ENCODE measurements at places on chromosomes 2 and 18.

GRCh38 chr2:77649856-77650255, 127.7 kb upstream of the LRRTM4 start:
- no peak for DNase-seq

- DNase-seq: no peak
Observed at GRCh38 chr2:176826984-176827668, 385.5 kb upstream of the HNRNPA3 start.

- DNase-seq: no peak
Observed at GRCh38 chr2:227411320-227411989, 23.7 kb upstream of the SCYGR1 start.

DNA sequence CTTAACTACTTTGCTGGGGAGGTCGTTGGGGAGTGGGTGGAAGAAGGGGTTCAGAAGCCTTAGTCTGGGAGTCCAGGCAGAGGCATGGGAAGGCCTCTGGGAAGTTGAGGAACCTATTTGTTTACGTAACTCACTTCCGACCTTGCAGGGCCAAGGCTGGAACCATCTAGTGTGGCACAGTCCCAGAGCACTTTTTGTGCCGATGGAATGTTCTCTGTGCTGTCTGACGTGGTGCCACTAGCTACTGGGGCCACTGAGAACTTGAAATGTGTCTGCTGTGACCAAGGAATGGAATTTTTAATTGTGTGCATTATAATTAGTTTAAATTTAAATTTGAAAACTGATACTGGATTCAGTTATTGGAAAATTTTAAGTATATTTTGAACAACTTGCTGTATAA, 139.7 kb downstream of the FAM161A start:
- no peak for DNase-seq

DNA sequence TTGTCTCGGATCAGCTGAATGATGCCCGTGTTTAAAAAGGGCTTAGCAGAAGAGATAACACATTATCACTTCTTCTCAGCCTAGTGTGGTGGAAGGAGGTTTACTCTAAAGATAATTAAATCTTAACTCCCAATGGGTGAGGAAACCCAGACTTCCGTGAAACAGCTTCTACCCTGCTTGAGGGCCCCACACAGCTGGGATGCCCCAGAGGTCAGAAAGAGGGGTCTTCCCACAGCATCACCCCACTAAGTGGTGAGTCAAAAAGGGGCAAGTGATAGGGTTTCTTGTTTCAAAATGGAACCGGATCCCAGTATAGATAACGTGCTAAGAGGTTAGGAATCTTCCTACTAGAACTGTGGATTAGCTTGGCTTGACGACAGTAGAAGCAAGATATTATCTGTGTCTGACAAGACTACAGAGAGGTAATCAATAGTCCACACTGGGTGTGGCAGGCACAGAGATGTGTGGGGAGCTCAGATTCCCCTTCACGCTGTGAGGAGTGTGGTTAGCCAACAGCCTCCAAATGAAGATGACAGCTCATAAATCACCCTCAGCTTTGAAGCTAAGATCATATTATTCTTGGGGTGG, 129.6 kb upstream of the COPS8 start:
- DNase-seq: no peak

DNA sequence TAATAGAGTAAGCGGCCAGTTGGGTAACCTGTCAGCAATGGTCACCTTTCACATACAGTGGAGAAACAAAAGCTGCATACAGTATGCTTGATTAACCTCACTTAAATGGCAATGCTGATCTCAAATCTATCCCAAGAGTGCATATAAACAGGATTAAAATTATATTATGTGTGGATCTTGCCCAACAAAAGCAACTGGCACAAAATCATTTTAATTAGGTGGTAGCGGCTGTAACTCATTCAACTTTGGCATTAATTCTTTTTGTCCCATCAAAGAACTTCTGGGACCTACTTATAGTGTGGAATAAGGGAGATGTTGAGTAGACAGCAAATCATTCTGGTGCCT, 167.8 kb upstream of the VRK2 start:
- no peak for DNase-seq

DNA sequence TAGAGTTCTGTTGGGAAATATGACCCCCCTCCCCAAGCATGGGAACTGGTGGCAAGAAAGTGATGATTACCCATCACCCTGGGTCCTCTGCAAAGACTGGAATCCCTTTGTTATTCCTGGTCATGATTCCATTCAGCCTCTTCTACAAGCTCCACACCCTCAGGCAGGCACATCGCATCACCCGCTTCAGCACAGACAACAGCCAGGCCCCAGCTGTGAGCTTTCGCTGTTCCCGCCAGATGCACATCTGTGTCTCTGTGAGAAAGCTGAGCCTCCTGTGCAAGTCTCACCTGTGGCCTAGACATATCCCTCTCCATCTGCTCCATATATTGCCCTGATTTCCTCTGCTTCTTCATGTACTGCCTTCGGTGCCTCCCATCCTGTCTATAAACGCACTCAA, 368.0 kb upstream of the RAB6C start:
- no peak for DNase-seq

GRCh38 chr2:145751629-145752028, 1231.7 kb upstream of the ZEB2 start:
- no peak for DNase-seq

DNA sequence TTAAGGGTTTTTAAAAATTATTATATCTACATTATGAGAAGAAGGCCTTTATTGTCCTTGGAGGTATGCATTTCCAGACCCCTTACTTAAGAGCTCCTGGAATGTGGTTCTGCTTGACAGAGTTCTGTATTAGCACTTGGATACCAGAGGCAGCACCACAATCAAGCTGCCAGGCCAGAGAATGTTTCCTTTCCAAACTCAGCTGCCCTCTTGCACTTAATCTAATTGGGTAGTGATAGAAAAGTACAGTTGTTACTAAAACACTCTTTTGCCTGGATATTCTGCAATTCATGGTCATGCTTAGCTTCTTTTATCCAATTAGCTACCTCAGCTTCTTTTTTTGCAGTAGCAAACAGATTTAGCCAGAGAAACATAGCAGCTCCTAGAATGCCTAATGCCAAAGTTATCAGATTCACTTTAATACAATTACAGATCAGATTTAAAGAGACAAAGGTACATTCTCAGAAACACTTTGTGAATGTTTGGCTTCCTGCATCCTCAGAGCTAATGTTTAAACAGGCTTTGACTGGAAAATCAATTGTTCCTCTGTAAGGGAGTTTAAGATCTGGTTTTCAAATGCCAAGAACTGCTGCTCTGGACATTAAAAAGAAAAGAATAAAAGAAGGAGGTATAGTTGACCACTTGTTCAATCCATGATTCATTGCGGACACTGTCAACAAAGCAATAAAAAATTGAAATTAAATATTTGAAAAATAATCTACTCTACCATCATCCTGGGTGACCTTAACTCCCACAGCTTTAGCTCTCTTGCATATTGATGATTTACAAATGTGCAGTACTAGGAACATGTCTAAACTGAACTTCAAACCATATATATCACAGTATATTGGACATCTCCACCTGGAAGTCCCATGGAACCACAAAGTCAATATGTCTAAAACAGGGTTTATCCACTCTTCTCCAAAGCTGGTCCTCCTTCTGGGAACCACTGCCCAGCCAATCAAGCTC, 12.8 kb downstream of the NOSTRIN start:
- DNase-seq: no peak

- DNase-seq: no peak
Observed at GRCh38 chr18:45634454-45634853, 19.2 kb downstream of the SLC14A2 start.

GRCh38 chr2:232829988-232830387, 40.1 kb upstream of the SNORC start:
- DNase-seq: no peak

DNA sequence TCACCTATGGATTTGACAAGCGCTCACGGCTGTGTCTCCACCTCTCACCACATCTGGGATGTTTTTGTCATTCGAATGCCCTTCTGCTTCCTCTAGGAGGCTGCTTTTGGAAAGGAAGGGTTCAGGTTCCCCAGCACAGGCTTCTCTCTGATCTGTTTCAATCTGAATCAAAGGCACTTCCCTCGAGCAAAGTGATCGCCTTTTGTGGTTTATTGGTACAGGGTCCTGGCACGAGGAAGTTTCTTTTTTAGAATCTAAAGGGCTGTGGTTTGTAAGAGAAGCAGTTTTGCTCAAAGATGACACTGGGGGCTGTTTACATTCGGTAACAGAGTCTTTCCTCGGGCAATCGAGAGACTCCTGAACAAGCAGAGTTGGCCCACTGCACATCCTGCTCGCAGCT, 145.0 kb downstream of the DAW1 start:
- DNase-seq: no peak

DNA sequence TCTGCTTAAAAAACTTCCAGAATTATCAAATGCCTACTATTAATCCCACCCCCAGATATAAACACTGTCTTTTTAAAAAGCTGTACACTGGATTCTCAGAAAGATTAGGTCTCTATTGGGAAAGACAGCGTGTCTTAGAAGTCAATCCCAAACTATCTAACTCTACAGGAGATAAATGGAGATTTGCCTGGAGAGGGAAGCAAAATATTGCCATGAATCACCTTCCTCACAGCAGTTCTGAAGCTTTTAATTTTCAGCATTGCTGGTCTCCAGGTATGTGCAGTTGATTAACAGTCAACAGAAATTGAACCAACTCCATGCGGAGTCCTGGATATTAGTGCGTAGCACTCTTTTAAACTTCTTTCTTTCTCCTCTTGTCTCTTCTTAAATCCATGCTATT, 122.2 kb downstream of the DSC3 start:
- DNase-seq: no peak

DNA sequence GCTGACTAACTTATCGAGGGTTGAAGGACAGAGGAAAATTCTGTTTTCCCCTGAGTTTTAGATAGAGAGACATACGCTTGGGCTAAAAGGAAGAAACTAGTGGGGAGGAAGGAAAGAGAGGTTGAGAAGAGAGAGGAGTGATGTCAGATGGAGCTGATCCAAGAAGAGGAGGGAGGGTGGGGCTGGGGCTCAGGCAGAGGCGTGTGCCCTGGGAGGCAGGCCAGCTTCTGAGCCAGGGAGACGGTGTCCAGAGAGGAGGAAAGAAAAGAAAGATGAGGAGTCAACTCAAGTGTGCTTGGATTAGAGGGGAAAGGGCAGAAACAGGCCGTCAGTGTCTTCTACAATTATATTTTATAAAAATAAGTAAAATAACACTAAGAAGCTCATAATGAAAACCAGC, 56.2 kb downstream of the EMILIN2 start:
- no peak for DNase-seq

DNA sequence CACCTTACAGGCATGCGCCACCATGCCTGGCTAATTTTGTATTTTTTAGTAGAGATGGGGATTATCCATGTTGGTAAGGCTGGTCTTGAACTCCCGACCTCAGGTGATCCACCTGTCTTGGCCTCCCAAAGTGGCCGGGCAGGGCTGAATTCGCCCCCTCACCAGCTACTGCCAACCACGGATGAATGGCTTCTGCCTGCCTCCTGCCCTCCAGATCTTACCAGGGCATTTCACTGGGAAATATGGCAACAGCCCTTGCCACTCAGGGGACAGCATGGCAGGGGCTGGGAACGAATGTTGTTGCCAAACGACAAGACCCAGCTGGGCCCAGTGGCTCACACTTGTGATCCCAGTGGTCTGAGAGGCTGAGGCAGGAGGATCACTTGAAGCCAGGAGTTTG, 1.8 kb upstream of the ALPP start:
- DNase-seq: no peak

Measured in esophagus squamous epithelium (tissue), 5 donors.